ENCODE measurements at places on chromosomes 11 and 22.

DNA sequence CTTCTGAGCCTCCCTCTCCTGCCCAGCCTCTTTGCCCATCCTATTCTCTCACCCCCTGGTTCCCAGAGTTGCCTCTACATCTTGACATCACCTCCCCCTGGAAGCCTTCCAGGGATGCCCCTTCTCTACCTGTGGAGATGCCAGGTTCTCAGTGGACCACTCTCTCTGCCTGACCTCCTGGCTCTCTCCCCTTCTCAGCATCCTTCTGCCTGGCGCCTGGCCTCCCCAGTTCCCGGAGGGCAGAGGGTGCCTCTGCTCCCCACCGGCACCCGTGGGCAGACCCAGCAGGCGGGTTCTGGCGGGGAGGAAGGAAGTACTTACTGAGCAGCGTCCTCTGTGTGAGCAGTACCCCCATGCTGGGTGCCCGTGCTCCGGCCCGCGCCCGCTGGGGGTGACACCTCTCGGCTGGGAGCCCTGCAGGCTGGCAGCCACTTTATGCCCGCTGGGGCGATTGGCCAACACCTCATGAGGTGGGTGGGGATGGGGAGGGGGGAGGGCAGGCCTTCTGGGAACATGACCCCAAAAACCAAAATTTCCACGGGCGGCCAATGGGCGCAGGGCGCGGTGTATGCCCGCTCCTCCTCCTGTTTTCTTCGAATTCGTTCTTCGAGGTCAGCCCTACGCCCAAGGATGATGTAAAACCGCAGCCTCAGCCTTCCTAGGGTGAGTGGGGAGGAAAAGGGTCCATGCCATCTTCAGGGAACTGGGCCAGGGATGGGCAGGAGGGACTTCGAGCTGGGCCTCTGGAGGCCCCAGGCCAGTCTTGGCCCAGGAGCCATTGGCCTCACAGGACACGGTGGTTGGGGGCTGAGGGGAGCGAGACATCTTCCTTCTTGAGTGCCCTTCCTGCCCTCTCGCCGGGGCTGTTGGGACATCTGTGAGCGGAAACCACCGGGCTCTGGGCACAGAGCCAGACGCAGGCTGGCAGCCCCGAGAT lies at the start of gene OSM:
TSS of gene OSM (minus strand) at position 407 of the 937 bp plus-strand sequence. CDS start at position 355, 52 bp downstream.
- no peak for DNase-seq

DNA sequence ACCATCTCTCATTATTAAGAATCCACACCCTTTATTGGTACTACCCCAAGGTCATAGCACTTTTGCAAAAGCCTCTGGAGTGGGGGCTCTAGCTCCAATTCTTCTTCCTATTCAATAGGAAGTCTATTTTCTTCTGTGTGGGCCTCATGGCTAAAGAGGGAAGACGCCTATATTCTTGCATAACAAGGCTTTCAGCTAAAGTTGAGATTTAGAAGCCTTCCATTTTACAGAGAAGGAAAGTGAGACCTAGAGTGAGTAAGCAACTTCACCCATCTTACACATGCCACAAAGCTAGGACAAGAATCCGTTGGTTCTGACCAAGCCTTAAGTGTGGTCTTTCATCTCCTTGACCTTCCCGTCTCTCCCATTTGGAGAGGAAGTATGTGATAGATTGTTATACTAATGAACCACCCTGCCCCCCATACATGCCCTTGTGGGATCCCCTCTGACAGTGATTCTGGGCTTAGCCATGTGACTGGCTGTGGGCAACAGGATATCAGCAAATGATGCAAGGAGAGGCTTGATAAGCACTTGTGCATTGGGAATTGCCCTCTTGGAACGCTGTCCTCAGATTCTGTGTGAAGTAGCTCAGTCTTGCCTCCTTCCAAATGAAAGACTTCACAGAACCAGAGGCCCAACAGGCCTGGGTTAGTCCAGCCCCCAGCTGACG lies 12.3 kb downstream of the BACE1 start:
- DNase-seq = no peak

DNA sequence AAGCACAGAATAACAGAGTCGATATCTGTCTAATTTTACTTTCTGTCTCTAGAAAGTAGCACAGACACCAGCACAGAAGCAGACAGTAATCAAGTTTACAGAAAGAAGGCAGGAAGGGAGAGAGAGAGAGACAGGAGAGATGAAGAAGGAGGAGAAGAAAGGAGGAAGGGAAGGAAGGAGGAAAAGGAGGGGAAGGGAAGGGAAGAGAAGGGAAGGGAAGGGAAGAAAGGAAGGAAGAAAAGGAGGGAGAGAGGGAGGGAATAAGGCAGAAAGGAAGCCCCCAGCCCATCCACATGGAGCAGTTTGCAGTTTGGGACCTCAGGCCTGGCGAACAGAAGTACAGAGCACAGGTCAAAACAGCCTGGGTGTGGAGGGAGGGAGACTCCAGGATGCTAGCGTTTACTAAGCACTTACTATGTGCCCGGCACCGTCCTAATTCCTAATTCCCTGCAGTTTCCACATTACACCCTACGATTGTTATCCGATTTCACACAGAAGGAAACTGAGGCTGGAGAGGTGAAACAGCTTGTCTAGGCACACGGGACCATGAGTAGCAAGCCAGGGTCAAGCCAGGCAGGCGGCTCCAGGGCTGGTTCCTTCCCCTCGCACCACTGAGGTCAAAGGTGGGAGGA lies 46.0 kb upstream of the WNT7B start:
- DNase-seq = no peak

DNA sequence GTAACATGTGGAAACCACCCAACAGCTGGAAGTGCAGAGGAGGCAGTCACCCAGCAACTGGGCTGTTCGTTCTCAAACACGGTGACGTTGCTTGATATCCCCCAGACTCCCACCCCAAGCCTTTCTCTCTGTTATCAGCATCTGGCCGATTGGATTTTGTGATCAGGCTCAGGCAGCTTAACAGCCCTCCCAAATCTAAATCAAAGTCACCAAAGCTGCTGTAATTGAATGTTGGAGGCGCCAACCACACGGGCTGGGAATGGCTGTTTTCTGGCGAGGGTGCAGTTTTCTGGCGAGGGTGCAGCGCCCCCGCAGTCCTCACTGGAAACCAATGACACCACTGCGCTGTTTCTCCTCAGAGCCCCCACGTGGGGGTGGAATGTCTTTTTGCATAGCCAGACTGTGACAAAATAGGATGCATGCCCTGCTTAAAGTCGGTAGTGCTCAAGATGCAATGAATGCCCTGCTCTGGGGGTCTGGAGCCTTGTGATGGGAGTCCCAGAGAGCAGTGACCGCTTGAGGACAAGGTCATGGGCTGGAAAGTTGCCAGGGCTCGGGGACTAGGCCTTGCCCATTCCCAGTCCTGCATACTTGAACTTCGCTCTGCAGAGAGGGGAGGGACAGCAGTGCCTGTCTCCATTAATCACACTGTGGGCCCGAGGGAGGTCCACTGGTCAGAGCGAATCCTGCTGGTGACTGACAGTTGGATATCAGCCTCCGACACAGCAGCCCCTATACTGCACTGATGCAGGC lies 105.3 kb downstream of the MORC2 start:
- DNase-seq = no peak

DNA sequence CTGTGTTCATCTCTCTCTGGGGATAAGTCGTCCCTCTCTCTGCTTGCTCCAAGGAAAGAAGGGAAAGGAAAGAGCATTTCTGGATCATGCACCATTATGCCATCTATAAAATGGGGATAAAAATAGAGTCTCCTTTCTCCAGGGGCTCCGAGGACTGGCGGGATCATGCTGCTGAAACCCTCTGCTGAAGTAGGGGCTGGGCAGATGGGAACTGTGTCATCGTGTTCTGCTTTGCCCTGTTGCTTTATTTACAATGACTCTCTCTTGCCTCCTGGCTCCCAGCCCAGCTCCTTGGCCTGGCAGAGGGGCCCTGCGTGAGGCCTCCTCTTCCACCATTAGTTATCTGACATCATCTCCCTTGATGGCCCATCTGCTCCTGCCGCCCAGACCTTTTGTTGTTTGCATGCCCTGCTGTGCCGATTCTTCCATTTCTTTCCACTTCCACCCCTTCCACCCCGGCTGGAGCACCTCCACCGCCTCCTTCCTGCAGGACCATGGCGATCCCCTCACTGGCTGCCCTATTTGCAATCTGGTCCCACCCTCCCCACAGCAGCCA lies 200.9 kb downstream of the MYO18B start:
- DNase-seq = peak; percentile 96

DNA sequence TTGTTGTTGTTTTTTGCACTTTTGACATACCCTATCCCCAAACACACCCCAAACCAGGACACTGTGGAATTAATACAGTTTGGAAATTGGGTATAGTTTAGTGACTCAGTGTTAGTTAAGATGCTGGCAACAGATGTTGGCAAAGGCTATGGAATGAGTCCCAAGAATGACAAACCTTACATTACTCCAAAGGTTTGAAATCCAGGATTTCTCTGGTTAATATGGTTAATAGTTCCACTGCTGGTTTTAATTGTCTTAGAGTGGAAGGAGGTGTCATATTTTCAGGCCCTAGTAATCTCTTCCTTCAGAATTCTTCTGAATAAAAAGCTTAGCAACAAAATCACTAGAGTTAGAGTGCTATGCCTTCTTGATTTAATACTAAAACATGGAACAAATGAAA lies 775 bp downstream of the LPXN start:
- no peak for DNase-seq

GRCh38 chr22:34913826-34914225 lies 152.1 kb upstream of the ISX start:
- DNase-seq = no peak

DNA sequence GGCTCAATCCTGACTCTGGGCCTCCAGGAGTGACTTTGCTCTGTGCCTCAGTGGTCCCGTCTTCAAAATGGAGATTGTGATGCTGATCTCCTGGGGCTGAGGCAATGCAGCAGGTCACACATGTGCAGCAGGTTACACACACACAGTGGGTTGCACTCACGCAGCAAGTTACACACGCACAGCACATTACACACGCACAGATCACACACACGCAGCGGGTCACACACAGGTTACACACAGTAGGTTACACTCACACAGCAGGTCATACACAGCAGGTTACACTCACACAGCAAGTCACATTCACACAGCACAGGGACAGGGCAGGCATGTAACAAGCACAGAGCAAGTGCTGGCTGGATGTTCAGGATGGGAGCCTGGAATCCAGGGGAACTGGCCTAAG lies 11.3 kb downstream of the C11orf24 start:
- no peak for DNase-seq

All from SHP77 treated with DMSO at 0.1 percent for 48 hours (cell line).